Posterior vena cava (tissue), 2 donors: ENCODE measurements at places on chromosomes 4 and X. TPM values are rescaled to one million over a fixed set of nuclear protein-coding genes. Genes with fewer than 3 reads are reported as not detected.

The GPR82 gene
- 0.37 TPM for total RNA-seq

The CFAP99 gene
- not detected for total RNA-seq

The TMEM31 gene
- not detected for total RNA-seq

The SRPX2 gene
- 34.5 TPM for total RNA-seq

The TMPRSS11D gene
- total RNA-seq = not detected

The ZRSR2 gene
- total RNA-seq = 11.1 TPM

The EDNRA gene
- total RNA-seq = 35.6 TPM

The LRP2BP gene
- 1.2 TPM for total RNA-seq

The LCORL gene
- 12.0 TPM for total RNA-seq

The UNC5C gene
- 14.9 TPM for total RNA-seq

The H2BW2 gene
- not detected for total RNA-seq

The SMIM31 gene
- not detected for total RNA-seq

The TADA2B gene
- 19.7 TPM for total RNA-seq

The ERAS gene
- total RNA-seq = not detected

The COX7B2 gene
- not detected for total RNA-seq
